ENCODE measurements at places on chromosomes 3 and 15.

- no peak for DNase-seq
Measured at GRCh38 chr15:69920221-69920620, 177.5 kb downstream of the TLE3 start.

DNA sequence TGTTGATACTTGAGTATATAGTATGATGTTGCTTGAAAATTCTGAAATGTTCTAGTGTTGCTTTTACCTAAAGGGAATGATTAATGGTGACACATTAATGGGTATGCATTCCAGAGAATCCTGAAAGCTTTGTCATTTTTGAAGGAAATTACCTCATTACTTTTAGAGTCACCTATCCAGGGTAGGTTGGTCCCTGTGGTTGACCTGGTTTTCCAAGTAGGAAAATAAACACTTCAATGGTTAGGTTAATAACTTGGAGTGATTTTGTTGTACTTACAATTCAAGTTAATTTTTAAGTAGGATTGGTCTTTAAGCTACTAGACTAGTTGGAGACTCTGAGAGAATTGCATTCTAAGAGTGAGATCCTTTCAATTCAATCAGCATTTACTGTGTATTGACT is 31.0 kb downstream of the MITF start:
- DNase-seq: no peak

GRCh38 chr3:63228087-63228486 is 50.0 kb upstream of the SYNPR start:
- DNase-seq: no peak

- no peak for DNase-seq
Measured at GRCh38 chr3:172648747-172649146, 62.1 kb downstream of the NCEH1 start.

- no peak for DNase-seq
Measured at GRCh38 chr3:61761694-61762430, 200.5 kb downstream of the PTPRG start.

DNA sequence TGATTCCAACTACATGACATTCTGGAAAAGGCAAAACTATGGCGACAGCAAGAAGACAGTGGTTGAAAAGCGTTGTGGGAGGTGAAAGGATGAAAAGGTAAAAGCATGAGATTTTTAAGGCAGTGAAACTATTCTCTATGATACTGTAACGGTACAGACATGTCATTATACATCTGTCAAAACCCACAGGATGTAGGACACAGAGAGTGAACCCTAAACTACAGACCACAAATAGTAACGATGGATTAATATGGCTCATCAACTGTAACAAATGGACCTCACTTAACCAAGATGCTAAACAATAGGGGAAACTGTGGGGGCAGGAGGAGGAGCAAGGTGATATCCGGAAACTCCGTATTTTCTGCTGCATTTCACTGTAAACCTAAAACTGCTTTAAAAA is 39.1 kb downstream of the MYO9A start:
- DNase-seq: no peak

DNA sequence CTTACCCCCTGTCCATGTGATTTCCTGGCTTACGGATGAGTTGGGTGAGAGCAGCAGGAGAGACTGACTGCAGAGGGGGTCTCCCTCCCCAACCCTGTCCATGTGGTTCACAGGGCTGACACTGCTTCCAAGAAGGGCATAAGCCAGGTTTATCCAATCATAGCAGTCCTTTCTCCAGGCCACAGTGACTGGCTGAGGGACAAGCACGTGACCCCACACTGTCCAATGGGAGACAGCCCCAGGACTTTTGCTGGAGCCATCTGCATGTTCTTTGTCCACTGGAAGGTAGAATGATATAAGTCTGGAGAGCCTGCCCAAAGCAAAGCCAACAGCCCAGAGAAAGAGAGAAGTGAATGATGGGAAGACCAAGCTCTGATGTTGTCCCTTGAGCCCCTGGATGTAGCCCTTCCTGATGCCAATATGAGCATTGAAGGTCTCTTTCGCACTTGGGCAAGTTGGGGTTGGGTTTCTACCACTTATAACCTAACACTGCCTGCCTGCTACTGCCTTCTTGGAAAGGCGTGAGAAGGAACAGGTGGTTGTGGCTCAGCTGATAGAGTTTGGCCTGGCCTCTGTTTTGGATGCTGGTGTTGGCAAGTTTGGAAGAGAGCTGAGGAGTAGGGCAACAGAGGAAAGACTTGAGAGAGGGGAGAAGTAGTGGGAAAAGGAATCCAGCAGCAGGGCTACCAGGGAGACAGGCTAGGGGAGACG is 41.3 kb upstream of the GRIP2 start:
- DNase-seq: no peak

GRCh38 chr15:101161656-101162055 is 90.2 kb downstream of the CHSY1 start:
- DNase-seq: no peak

DNA sequence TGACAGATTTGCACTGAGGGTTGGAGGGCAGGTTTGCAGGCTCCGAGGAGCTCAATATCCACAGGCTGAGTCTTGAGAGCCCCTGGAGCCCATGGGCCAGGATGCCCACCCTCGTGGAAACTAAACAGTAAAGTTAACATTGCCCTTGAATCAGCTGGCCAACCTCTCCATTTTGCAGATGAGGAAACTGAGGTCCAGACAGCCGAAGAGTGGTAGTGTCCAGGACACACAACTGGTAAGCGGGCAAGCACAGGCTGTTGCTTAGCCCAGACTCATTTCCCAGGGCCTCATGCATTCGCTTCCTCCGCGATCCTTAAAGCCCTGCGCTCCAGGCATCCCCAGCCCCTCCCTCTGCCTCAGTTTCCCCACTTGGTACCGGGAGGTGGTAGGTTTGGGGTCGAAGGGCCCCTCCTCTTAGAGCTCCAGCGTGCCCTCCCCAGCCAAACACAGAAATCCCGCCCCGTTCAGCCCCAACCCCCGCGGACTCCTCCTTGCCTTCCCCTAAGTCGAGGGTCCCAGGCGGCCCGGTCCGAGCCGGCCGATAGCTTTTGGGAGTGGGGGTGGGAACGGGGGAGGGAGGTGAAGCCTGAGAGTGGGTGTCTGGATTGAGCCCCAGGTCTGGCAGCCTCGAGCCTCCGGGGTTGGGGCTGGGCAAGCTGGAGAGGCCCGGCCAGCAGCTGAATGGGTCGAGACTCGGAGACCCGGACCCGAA is 3.5 kb downstream of the PTH1R start:
- DNase-seq: no peak

DNA sequence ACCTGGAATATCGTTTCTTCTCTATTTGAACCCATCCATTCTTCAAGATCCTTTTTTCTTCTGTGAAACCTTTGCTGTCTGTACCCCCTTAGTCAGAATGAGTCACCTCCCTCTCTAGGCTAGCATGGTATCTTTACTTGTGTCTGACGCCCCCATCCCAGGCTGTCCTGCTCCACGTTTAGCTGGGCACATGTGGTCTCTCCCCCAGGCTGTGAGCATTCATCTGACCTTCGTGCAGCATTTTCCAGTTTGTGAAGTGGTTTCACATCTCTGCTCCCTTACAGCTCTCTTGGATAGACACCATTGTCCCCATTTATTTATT is 14.3 kb upstream of the TLE3 start:
- DNase-seq: no peak

DNA sequence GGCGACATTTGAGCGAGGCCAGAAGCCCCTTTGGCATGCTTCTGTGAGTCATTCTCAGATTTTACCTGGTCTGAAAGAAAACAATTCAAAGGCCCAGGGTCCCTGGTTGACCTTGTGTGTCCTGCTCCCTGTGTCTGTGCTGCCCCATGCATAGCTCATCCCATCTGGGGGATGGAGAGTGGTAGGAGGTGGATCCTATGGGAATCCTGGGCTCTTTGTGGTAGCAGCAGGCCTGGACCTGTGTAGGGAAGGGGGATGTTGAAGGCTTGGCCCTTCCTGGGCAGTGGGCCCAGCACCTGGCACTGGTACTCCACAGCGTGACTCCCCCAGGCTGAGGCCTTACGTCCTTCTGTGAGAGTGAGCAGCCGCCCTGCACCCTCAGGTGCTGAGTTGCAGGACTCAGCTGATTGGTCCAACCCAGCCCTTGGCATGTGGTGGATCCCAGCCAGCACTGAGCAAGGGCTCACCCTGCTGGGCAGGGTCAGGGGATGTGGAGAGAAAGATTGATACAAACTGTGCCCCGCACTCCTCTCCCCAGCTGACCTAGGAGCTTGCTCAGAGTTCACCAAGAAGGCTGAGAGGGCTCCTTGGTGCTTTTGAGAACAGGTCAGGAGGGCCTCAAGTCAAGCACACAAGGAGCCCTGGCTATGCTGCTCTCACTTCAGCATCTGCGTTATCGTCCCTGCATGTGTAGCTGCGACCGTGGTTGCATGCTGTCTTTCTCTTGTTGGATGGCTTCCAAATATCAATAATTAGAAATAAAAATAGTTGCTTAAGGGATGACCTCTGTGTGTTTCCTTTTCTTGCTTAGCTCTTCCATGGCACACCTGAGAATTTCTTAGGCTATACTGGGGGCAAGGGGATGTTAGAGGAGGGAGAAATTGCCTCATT is 21.4 kb upstream of the JMJD7 start:
- no peak for DNase-seq

Measured in activated gamma-delta T cell treated with anti-CD3 and anti-CD28 coated beads, Interleukin-2, amount 50 U/mL, for 16 hours (primary cell).